ENCODE measurements at places on chromosomes 16 and 17.

GRCh38 chr17:77049440-77049839 lies 91.3 kb upstream of the SEC14L1 start:
- no peak for DNase-seq

- DNase-seq, result no peak
Observed at GRCh38 chr17:17696882-17697633, 15.8 kb downstream of the RAI1 start.

- no peak for DNase-seq
Observed at GRCh38 chr17:81147701-81148100, 17.6 kb upstream of the PVALEF start.

GRCh38 chr17:72565006-72565405 lies 444.2 kb downstream of the SOX9 start:
- no peak for DNase-seq

- DNase-seq, result no peak
Observed at GRCh38 chr16:83517398-83517797, 290.4 kb upstream of the HSBP1 start.

DNA sequence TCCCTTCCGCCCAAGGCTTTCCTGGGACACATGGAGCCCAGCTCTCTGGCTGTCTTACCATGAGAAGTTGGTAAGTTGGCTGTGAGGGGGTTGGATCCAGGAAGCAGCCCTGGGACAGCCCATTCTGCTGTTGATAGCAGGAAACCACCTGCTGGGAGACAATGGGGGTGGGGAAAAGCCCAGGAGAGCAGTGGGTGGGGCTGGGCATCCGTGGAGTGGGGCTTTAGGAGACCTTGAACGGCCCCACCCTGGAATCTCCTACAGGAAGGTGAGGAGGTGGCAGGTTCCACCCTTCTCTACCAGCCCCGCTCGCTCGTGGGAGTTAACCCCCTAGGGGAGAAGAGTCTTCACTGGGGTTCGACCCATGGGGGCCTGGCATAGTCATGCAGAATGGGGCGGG lies 5.8 kb downstream of the TMEM92 start:
- DNase-seq, result no peak

DNA sequence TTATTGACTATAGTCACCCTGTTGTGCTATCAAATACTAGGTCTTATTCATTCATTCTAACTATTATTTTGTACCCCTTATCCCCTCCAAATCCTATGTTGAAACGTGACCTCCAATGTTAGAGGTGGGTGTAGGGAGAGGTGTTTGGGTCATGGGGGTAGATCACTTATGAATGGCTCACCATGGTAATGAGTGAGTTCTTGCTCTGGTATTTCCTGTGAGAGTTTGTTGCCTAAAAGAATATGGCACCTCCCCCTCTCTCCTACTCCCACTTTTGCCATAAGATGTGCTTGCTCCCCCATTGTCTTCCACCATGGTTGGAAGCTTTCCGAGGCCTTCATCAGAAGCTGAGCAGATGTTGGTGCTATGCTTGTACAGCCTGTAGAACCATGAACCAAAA lies 59.3 kb upstream of the BRD7 start:
- no peak for DNase-seq

DNA sequence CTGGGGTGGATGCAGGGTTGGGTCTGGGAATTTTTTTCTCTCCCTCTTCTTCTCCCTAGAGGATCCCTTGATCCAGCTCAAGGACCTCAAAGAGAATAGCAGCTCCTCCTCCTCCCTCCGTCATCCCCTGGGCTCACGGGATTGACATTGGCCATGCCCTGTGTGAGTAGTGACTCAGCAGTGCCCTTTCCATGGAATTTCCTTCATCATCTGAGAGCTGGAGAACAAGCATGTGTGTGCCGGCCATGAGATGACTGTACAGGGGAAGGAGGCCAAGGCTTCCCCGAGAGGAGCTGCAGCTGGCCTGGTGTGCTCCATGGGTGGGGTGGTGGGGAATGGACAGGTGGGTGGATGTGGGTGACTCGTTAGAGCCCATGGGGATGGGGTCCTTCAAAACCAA lies 8.9 kb upstream of the WSCD1 start:
- DNase-seq, result no peak

GRCh38 chr16:3468501-3468900 lies 25.0 kb downstream of the NAA60 start:
- DNase-seq, result no peak

DNA sequence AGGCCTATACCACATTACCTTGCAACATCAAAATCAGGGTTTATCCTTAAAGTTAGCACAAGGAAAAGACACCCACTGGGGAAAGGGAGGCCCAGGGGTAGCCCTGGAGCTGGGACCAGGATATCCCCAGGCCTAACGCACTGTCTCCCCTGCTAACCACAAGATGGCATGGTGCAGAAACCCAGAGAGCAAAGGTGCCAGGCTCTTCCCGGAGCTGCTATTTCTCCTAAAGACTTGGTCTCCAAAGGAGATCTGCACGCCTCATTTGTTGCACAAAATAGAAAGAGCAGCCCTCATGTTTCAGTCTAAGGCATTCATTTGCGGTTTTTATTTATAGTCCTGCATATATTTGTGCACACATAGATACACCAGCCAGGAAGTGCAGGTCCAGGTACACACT lies 408.6 kb downstream of the SOX9 start:
- DNase-seq, result no peak

DNA sequence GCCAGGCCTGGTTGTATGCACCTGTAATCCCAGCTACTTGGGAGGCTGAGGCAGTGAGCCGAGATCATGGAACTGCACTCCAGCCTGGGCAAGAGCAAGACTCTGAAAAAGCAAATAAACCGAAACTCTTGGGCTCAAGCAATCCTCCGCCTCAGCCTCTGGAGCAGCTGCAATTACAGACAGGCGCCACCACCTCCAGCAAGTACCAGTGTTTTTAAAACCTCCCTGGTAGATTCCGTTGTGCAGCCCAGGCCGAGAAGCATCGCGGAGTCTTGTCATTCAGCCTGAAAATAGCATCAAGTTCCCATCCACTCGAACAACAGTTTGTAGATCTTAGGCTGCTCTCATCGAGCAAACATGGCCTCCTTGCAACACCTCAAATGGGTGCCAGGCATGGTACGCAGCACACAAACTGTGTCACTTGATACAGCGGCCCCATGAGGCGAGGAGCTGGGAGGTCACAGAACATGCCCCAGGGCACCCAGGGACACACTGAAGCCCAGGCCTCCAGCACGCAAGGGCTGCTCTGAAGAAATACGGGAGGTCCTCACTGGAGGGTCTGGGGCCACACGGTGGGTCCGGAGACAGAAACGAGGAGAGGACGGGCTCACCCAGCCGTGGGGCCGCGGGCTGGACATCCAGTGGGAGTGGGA lies 18.1 kb downstream of the TMC6 start:
- no peak for DNase-seq

DNA sequence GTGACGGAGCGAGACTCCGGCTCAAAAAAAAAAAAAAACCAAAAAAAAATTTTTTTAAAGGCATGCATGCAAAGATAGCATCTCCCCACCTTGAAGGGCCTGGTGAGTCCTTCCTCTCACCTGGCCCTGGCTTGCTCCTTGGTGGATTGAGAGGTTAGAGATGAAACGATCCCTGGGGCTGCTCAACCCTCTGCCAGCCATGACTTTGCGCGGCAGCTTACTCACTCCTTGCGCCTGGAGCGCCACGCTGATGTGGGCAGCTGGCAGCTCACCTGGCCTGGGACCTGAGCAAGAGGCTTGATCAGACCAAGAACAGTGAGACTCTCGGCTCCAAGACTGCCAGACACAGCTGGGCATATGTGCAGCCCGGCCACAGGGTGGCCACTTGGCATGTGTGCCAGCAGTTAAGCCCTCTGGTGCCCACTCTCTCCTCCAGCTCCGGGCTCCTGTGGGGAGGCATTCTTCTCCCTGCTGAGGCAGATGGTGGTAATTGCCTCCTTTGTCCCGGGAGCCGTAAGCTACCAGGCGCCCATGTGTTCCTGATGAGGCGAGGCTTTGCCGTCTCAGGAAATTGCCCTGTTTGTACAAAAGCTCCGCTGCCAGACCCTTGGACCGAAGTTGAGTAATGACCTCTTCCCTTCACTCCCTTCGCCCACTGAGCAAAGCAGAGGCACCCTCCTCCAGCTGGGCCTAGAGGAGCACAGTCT lies 5.1 kb upstream of the EVPL start:
- no peak for DNase-seq

GRCh38 chr17:55171634-55172328 lies 93.0 kb upstream of the HLF start:
- no peak for DNase-seq

DNA sequence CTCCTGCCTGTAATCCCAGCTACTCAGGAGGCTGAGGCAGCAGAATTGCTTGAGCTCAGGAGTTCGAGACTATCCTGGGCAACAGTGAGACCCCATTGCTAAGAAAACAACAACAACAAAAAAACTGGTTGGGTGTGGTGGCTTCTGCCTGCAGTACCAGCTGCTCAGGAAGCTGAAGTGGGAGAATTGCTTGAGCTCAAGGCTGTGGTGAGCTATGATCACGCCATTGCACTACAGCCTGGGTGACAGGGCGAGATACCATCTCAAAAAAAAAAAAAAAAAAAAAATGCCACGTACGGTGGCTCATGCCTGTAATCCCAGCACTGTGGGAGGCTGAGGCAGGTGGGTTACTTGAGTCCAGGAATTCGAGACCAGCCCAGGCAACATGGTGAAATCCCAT lies 34.1 kb downstream of the NME2 start:
- no peak for DNase-seq

- DNase-seq, result no peak
Observed at GRCh38 chr16:69443927-69444631, 19.7 kb downstream of the CYB5B start.

DNA sequence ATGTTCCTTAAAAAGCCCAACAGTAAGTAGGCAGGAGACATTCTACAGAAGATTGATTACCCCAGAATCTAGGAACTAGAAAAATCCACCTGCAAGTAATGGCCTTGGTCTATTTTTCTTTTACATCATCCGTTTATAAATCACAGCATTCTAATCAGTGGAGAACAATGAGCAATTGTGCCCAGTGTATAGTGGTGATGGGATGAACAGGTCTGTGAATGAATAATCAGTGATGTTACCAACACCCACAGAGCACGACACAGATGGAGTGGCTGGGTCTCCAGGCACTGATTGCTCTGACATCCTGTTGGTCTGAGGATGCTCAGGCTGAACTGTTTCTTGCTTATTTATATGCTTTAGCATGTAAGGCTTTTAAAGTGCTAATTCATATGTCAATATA lies 1251.2 kb upstream of the CDH8 start:
- DNase-seq, result no peak

DNA sequence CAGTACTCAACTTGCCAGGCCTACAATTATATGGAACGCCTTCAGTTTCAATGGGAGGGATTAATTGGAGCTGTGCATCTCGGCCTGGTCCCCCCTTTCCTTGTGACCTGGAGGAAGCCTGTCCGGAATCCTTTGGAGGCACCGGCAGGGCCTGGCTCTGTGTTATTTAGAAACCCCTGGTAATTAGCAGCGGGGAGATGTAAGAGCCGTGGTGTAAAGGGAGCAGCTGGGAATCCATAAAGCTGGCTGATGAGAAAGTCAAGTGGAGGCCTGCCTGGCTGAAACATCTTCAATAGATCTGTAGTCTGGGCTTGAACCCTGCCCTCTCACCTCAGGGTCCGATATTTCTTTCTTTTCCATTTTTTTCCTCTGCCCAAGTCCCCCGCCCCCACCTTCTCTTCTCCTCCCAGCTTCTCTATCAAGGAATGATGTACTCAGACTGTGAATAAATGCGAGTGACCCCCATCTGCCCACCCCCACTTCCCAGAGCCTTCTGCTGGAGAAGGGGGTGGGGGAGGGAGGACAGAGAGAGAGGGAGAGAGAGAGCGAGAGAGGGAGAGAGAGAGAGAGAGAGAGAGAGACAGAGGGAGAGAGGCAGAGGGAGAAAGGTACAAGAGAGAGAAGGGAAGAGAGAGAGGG lies 495.5 kb upstream of the ZFHX3 start:
- DNase-seq, result no peak

DNA sequence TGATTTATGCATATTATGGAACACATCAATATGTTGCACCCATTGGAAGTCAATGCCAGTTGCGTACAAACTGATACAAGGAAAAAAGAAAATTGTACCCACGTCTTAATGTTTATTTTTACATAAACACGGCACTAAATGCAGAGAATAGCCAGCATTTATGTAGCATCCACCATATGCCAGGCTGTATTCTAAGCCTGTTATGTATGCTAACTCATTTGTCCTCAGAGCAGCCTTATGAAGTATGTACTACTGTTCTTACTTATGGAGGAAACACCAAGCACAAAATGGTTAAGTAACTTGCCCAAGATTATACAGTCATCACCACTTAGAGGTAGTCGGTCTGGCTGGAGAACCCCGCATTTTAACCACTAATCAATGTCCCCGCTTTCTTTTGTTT lies 837.9 kb upstream of the RBFOX1 start:
- no peak for DNase-seq

GRCh38 chr16:83137326-83137781 lies 510.6 kb downstream of the CDH13 start:
- DNase-seq, result no peak

GRCh38 chr16:4025428-4025827 lies 90.8 kb downstream of the ADCY9 start:
- DNase-seq, result no peak

DNA sequence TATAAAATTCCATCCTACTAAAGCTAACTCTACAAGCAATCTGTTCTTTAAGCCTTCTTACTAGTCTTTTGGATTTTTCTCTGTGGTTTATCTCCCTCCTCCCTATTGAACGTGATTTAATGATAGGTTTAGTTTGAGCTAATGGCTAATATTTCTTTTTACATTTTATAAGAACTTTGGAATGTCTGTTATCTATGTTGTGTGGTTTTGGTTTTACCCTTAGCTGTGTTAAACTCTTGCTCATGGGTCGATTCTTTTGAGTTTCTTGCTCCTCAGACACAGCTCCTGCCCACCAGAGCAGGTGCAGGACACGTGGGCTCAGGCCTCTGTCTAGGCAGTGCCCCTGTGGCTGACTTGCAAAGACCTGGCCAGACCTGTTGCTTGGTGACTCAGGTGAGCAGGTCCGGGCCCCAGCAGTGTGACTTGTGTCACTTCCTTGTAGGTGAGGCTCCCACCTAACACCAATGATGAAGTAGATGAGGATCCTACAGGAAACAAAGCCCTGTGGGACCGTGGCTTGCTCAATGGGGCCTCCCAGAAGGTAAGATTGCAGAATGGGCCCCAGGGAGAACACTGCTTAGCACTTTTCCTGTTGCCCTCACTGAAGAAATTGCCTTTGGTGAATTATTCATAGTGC lies 45.1 kb downstream of the SF3B3 start:
- DNase-seq, result peak; percentile 50
